ENCODE measurements at places on chromosomes 1 and 21.

- peak; percentile 91 for DNase-seq
These were observed 5.1 kb upstream of the SSR2 start for GRCh38 chr1:156025876-156026275.

GRCh38 chr1:9149837-9150581 lies 21.1 kb upstream of the GPR157 start:
- no peak for DNase-seq

- DNase-seq: peak; percentile 90
These were observed at the start of gene LHX4 for GRCh38 chr1:180229483-180230415. Gene LHX4, plus strand, starts transcription at chr1:180230264. Its CDS starts 266 bp downstream, at chr1:180230530.

GRCh38 chr1:112805155-112805853 lies 90.2 kb upstream of the PPM1J start:
- DNase-seq: peak; percentile 53

- DNase-seq: no peak
These were observed 2.1 kb downstream of the SLAMF8 start for GRCh38 chr1:159828581-159829272.

DNA sequence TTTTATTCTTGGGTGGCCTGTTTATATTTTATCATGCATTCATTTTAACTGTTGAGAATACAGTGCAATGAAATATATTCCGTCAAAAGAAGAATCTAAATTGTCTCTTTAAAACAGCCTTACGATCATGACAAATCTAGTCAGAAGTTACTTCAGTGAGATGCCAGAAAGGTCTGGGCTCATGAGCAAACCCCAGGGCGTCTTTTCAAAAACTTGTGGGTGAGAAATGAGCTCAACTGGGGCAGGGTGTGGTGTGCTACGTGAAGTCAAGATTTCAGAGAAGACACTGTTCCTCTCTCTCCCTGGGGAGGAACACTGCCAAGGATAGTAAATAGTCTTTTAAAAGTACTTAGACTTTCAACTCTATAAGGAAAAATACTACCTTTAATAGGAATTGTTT lies 13.4 kb upstream of the UAP1 start:
- DNase-seq: no peak

GRCh38 chr1:7463526-7463925 lies 307.6 kb upstream of the VAMP3 start:
- DNase-seq: no peak

- no peak for DNase-seq
These were observed 27.0 kb downstream of the RUNX3 start for GRCh38 chr1:24903011-24903461.

DNA sequence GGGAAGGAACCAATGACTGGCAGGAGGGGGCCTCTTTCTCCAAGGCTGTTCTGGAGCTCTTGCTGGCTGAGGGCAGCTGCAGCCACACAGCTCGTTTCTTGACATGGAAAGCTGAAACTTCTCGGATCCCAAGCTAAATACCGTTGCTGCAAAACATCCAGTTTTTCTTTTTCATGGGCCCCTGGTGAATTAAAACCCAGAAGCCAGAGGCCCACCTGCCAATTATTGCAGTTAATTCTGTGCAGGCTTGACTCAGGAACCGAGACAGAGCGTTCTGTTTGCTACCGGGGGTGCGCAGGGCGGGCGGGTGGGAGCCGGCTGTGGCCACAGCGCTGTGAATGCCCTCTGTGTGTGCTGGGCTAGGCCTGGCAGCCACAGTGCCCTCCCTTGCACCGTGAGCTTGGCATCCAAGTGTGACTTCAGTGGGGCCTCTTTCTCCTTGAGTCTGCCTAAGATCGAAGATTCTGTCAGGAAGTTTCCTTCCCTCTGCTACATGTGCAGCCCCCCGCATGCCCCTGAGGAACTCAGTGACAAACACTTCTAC lies 19.9 kb upstream of the KCNE2 start:
- peak; percentile 17 for DNase-seq

DNA sequence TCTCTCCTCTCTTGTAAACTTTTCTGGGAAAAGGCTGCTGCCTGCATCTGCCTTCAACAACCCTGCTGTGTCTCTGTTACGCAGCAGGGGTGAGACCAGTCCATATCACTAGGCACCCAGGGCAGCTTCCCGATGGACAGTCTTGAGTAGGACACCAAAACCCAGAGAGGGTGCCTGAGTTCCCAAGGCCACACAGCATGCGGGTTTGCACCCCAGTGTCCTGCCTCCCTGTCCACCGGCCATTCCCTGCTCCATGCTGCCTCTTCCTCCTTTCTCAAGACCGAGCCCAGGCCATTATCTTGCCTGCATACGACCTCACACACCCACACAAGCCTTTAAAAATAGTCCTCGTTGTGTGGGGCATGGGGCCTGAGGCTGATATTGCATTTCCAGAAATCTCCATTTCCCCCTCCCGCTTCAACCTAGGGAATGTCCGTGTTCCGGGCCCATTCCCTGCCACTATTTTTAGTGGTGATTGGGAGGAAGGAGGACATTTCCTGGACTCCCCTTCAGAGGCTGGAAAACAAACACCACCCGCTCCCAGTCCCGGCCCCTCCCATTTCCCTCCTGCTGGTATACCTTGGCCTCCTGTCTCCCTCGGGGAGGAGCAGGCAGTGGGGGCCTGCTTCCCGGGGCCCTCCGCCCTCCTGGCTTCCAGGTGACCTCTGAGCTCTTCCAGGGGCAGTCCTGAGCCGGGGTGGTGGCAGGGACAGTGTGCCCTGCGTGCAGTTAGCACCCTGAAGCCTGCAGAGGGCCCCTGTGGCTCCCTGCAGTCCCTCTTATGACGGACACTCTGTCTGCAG lies 132.4 kb upstream of the TMEM51 start:
- DNase-seq: no peak

GRCh38 chr21:33069994-33070743 lies at the start of gene OLIG1:
Gene OLIG1, plus strand, starts transcription at chr21:33070141. Its CDS starts 106 bp downstream, at chr21:33070247.
- DNase-seq: peak; percentile 92

DNA sequence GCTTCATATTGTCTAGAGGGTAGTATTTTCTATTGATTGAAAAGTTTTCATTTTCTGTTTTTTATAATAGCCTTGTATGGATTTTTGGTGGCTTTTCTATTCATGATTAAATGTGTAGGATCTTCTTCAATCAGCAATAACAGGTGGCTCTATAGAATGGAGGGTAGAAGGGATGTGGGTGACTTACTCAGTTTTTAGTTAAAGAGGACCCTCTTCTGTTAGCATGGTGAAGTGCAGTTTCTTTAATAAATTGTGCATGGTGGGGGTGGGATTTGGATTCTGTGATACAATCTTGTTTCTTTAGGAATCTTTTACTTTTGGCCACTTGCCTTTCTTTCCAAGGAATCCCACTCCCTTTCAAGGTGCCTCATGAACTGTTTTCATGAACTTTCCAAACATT lies 64.7 kb downstream of the SLC35A3 start:
- no peak for DNase-seq

- no peak for DNase-seq
These were observed 108.3 kb upstream of the CD34 start for GRCh38 chr1:208019257-208019656.

GRCh38 chr1:68590473-68590872 lies 93.6 kb upstream of the DEPDC1 start:
- no peak for DNase-seq

- no peak for DNase-seq
These were observed 16.6 kb downstream of the DDAH1 start for GRCh38 chr1:85448358-85448757.
